ENCODE measurements at places on chromosomes 7 and 10.

DNA sequence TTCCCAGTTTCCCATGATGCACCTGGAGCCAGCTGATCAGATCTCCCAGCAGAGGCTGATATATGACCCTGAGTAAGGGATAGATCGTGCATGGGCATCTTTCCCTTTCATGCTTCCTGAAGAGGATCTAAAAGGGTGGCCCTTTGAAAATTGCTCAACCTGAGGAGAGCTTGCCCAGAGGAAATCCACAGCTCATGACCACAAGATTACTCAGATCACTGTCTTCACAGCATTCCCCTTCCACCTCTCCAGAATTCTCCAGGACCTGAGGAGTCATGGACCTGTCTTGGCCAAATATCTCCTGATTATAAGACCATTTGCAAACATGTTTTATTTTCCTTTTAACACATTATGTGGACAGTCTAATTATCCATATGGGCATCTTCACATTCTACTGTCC lies 328.1 kb downstream of the LHFPL3 start:
- DNase-seq = no peak

- DNase-seq = no peak
Observed at GRCh38 chr10:44356139-44357022, 28.5 kb downstream of the CXCL12 start.

- no peak for DNase-seq
Observed at GRCh38 chr7:113321201-113321600, 202.8 kb upstream of the SMIM30 start.

- DNase-seq = no peak
Observed at GRCh38 chr7:50766106-50766848, 16.4 kb downstream of the GRB10 start.

DNA sequence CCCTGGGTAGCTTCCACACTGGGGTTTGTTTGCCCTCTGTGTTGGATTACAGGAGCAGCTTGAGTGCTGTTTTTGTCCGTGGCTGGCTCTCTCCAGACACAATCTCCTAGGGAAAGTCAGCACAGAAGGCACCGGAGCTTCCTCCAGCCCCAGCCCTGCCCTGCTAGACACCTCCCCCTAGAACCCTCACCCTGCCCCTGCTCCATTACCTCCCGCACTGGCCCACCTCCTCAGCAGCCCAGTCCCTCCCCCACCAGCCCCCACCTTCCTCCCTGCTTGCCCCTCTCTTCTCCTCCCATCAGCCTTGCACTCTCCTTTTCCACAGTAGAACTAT lies 130.5 kb downstream of the ADCY1 start:
- DNase-seq = no peak

DNA sequence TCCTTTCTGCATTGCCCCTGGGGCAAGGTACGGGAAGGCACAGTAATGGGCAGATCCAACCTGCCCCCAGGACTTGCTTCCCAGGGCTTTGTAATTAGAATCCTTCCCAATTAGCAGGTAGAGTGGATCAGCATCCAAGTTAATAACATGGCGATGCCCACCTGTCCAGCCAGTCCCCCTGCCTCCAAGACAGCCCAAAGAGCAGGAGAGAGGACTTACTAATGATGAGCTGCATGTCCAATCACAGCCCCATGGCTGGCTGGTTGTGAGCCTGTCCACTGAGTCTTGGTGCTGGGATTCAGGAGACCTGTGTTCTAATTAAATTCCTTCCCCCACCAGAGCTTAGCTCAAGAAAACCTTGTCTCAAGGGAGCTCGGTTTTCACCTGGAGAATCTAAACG lies 49.0 kb downstream of the RPS24 start:
- DNase-seq = no peak

DNA sequence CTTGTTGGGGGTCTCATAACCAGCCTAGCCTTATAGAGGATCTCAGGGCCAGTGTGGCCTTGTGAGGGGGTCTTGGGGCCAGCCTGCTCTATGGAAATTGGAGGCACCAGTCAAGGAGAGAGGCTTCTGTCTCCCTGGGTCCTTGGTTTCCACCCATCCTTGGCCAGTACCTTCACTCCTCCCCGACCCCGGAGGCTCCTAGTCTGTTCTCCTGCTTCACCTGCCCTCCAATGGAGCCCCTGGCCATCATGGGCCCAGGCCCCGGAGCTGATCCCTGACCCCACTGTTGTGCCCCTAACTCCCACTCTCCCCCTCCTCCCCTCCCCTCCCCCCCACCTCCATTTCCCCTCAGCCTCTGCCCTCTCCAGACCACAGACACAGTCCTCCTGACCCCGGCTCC lies 29.7 kb downstream of the RASGEF1A start:
- DNase-seq = no peak

GRCh38 chr7:44068054-44068453 lies 2.7 kb upstream of the PGAM2 start:
- DNase-seq = no peak

- DNase-seq = no peak
Observed at GRCh38 chr7:50648570-50649169, 83.5 kb upstream of the DDC start.

GRCh38 chr7:115831371-115831770 lies 199.2 kb downstream of the TFEC start:
- no peak for DNase-seq

- no peak for DNase-seq
Observed at GRCh38 chr10:125562737-125563136, 120.2 kb downstream of the TEX36 start.

DNA sequence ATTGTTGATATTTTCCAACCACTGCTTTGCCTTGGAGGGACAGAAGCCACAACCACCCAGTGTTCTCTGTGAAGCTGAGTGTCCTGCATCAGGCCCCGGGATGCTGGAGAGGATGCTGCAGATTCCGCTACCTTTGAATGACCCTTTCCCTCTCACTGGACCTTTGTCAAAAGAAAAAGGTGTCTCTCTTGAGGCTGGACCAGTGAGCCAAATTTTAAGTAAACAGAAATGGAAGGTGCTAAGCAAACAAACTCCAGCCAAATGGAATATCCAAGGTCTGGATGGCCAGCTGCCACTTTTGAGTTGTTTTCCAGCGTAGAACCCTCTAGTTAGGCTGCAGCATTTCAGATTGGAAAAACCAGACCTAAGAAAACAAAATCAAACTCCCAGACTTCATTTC lies 145.5 kb downstream of the TRIL start:
- no peak for DNase-seq

GRCh38 chr10:7547206-7547605 lies 119.6 kb downstream of the ITIH5 start:
- no peak for DNase-seq

DNA sequence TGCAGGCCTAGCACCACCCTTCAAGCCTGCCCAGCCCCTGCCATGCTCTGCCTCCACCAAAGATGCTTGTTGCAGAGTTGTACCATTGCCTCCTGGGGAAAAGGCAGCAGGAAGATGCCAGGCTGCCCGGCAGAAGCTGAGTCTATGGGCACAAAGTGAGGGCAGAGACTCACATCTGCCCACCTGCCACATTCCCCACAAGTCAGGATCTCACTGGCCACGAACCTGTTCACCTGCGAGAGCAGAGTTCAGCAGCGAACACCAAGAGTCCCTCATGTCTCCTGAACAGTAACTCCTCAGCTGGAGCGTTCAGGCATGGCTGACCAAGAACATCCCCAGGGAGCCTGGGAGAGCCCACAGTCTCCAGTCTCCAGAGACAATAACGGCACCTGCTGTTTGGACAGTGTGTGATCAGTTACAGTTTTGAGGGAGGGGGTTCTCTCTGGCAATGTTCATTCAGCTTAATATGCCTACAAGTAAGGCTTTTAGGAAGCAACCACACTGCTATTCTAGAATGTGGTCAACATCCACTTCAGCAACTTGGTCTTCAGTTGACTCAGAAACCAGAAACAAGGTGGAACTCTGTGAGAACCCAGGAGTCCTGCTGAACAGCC lies 78.5 kb downstream of the GRID1 start:
- no peak for DNase-seq

DNA sequence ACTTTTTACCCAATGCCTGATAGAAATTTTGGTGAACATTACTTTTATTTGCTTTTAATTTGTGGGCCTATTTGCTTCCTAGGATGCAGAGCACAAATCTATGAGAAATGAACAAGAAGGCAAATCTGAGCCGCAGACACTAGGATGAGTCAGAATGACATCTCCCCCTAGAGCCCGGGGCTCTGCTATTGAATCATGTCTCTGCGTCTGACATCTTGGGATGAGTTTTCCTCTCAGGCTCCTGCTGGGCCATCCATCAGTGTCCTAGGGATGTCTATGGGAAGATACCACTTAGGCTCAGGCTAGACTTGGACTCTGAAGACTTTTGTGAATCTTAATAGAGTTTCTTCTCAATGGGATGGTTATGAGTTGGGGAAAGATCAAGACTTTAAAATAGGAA lies 157.3 kb upstream of the MTPN start:
- DNase-seq = no peak

- DNase-seq = no peak
Observed at GRCh38 chr7:141262101-141263090, 188.5 kb downstream of the TMEM178B start.

- no peak for DNase-seq
Observed at GRCh38 chr10:79560160-79560709, at the start of gene SFTPA2. Gene SFTPA2 (minus strand): TSS chr10:79560407. CDS start chr10:79559483, 924 bp downstream.

DNA sequence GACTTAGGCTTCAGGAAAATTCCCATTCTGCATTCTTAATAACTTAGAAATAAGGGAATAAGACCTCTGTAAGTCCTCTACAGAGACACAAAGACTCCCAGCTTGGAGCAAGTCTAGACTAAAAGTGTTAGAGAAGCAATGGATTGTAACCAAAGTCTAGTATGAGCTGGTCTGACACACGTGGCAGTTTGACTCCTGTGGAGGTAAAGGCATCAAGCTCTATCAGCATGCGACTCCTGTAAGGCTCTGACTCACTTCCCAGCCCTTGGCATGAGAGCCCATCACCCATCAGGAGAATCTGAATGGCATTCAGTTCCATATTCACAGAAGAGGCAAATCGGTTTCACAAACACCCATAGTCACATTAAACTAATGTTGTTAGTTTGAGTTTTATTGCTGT lies 4.4 kb upstream of the VSTM4 start:
- no peak for DNase-seq

GRCh38 chr10:130017631-130018022 lies 53.6 kb upstream of the EBF3 start:
- no peak for DNase-seq

- no peak for DNase-seq
Observed at GRCh38 chr10:75140246-75140645, 28.8 kb downstream of the SAMD8 start.

- no peak for DNase-seq
Observed at GRCh38 chr7:152902054-152902453, 142.5 kb downstream of the ACTR3B start.

DNA sequence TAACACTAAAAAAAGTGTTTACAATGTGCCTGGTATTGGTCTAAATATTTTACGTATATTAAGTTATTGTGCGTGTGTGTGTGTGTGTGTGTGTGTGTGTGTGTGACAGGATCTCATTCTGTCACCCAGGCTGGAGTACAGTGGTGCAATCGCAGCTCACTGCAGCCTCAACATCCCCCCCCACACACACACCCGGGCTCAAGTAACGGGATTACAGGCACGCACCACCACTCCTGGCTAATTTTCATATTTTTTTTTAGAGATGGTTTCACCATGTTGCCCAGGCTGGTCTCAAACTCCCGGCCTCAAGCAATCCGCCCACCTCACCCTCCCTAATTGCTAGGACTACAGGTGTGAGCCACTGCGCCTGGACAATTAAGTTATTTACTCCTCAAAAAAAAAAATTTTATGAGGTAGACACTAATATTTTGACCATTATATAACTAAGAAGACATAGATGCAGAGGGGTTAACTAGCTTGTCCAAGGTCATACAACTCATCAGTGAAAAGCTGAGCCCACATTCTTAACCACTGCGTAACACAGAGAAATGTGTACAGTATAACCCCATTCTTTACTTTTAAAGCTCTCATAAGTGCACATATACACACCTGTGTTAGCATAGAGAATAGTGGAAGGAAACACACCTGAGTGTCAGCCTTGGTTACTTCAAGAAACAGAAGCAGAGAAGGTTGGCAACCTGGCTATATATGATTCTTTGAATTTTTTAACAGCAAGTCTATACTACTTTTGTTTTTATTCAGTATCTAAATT lies 35.0 kb downstream of the DNAJC12 start:
- no peak for DNase-seq

- DNase-seq = no peak
Observed at GRCh38 chr7:47474211-47474936, 107.5 kb downstream of the TNS3 start.

DNA sequence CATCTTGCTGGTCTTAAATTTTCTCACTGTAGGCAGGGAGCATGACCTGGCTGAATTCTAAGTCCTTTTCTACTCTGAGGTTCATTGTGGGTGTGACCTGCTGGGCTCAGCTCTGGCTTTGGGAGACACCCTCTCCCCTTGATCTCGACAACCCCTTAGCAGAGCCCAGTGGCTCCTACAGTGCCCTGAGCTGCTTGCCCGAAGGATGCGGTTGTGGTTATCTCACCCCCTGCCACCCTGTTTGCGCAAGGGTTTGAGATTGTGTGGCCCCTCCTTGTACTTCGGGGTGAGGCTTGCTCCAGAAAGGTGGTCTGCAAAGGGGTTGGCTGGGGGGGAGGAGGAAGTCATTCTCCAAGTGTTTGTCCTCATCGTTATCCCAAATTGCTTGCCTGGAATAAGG lies 55.3 kb downstream of the TCF7L2 start:
- no peak for DNase-seq

GRCh38 chr10:129755158-129755591 lies 208.9 kb downstream of the EBF3 start:
- DNase-seq = no peak

DNA sequence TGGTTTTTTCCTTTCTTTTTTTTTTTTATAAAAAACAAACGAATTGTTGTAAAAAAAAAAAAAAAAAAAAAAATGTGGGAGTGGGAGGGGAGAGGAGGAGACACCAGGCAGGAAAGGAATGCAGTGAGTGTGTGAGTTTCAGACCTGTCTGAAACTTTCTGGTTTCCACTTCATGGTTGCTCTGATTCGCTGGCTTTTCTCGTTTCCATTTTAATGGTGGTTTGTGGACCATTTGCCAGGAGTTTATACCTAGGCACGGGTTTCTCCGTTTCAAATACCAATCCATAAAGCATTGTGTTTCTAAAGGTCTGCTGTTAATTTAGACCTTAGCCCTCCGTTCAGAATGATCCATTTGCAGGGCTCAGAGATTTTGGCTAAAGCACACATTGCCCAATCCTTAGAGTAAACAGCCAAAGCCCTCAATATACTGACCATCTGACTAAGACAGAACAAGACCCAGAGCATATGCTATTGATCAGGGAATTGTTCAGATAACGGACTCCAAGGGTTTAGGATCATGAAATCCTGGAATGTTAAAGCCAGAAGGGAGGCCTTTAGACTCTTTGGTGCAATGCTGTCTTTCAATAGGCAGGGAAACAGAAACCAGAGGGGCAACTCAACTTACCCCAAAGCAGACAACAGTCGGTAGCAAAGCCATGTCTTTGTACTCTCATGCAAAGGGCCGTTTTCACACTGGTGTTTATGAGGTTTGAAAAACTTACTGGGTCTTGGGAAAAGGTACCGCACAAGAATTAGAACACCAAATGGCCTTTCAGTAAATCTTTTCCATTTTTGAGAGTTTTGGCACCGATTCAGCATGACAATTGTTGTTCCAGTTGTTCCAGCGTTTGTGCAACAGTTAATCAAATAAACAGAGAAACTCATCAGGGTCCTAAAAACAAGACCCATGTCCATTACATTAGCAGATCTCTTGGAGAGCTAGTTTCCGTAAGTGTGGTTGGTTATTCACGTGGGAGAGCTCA lies 94.3 kb upstream of the AGBL3 start:
- DNase-seq = peak; percentile 17
